ENCODE measurements at places on chromosomes 11 and 22.

GRCh38 chr22:42446151-42446550, 13.9 kb upstream of the NFAM1 start:
- H3K27me3 ChIP-seq = no peaks in the 10 kb centered on the region
- H3K27ac ChIP-seq = no peak overlapping the region
- H3K4me3 ChIP-seq = no peak overlapping the region
- DNase-seq = no peak

- no peak overlapping the region for H3K27ac ChIP-seq
- H3K4me3 ChIP-seq = no peak overlapping the region
- no peaks in the 10 kb centered on the region for H3K4me1 ChIP-seq
- DNase-seq = no peak
Measured at GRCh38 chr11:80856066-80856465, 1415.2 kb upstream of the TENM4 start.

DNA sequence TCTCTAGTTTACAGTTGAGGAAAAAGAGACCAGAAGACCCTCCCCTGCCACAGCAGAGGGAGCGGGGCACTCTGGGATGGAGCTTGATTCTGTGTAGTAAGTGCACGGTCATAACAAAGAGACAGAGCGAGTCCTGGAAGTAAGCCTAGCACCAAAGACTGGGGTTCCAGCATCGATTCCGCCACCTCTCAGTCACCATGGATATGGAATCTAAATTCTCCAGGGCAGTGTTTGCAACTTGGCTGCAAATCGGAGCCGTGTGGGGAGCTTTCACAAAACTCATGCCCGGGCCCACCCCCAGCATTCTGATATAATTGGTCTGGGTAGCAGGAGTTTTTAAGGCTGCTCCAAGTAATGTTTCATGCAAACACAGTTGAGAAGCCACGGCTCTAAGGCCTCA, 129.5 kb upstream of the OPCML start:
- H3K27ac ChIP-seq = no peak overlapping the region
- H3K36me3 ChIP-seq = no peaks in the 10 kb centered on the region
- H3K4me1 ChIP-seq = no peaks in the 10 kb centered on the region
- H3K27me3 ChIP-seq = no peaks in the 10 kb centered on the region
- DNase-seq = no peak

DNA sequence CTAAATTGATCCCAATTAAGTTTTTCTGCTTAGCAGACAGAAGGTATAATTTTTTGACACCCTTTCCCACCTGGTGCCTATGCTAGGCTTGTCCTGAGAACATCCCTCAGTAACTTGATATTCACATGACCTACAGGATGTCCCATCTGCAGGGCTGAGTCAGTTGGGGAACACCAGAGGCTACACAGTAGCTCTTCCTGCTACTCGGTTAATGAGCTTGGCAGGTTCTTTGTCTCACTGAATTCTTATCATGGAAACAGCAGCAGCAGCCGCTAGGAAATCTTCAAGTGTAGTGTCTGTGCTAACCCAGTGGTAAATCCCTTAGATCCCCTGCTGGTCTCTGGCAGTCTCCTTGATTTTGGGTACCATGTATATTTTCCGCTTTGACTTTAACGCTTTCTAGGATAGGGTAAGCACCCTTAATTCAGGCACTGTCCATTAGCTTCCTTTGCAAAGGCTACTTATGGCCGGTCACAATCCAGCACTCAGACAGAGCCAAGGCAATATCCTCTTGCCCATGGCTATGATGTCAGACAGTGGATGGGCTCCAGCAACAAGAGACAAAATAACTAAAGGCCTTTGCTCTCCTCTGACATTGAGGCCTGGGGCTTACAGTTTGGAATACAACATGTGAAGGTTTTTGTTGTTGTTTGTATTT, 8.5 kb downstream of the MRPL16 start:
- H3K27me3 ChIP-seq = no peaks in the 10 kb centered on the region
- no peaks in the 10 kb centered on the region for H3K4me1 ChIP-seq
- H3K4me3 ChIP-seq = no peak overlapping the region
- DNase-seq = no peak
- H3K27ac ChIP-seq = no peak overlapping the region
- peaks cover 18% of the 10 kb centered on the region for H3K36me3 ChIP-seq

DNA sequence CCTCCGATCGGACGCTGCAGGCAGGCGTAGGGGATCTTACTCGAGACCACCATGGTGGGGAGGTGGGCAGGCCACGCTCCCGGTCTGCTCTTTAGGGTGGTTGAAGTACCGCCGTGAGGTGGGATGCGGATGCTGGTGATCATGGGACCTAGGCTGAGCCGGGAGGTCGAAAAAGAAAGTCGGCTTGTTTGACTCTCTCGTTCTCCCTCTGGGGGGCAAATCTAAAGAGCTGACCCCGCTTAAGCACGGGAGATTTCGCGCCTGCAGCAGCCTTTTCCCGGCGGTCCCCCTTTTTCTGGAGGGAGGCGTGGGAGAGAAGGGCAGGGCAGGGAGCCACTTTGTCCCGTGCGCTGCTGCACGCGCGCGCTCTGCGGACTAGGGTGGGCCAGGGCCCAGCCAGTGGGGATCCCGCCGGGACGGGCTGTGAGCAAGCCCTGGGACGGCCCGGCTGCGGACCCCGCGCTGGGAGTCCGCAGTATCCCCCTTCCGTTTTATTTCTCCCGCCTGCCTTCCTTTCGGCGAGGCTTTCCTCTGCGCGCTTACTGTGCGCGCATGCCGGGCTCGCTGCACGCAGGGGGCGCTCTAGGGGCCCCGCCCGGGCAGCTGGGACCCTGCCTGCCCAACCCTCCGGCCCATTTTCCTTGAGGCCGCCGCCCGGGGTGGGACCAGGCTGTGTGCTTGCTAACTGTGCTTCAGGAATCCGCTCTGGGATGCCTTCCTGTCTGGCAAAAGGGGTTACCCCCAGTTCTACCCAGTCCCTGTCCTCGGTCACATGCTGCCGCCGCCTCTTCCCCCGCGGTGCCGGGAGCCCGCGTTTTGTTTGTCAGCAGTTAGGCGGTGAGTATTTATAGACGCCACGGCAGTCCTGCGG, 81.0 kb downstream of the PRR5L start:
- no peaks in the 10 kb centered on the region for H3K36me3 ChIP-seq
- peaks cover 20% of the 10 kb centered on the region for H3K4me1 ChIP-seq
- H3K4me3 ChIP-seq = peak overlapping the region; percentile 57
- no peak overlapping the region for H3K27ac ChIP-seq
- peak; percentile 43 for DNase-seq

- no peak for DNase-seq
- H3K27me3 ChIP-seq = no peaks in the 10 kb centered on the region
- H3K27ac ChIP-seq = no peak overlapping the region
Measured at GRCh38 chr11:19832086-19832750, 119.6 kb downstream of the NAV2 start.

GRCh38 chr11:109511598-109511997, 89.6 kb downstream of the C11orf87 start:
- no peaks in the 10 kb centered on the region for H3K36me3 ChIP-seq
- no peak overlapping the region for H3K27ac ChIP-seq
- peaks cover 10% of the 10 kb centered on the region for H3K4me1 ChIP-seq
- H3K27me3 ChIP-seq = no peaks in the 10 kb centered on the region

DNA sequence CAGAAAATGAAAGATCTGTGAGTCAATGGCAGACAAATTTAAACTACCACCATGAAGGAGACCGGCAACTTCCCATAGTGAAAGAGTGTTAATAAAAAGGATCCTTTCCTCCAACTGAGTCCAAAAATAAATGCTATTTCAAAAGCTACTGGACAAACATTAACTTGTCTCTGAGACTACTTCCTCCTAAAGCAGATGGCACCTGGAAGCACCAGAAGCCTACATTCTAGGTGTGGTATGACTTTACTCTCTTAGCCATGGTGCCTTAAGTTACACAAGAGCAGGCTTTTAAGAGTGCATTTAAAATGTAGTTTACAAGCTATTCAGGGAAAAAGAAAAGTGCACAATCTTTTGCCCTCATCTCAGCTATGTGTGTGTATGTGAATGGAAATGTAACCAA, 2.5 kb downstream of the ARHGAP32 start:
- peaks cover 11% of the 10 kb centered on the region for H3K27me3 ChIP-seq
- no peaks in the 10 kb centered on the region for H3K4me1 ChIP-seq
- no peak for DNase-seq
- no peak overlapping the region for H3K4me3 ChIP-seq
- H3K36me3 ChIP-seq = no peaks in the 10 kb centered on the region

DNA sequence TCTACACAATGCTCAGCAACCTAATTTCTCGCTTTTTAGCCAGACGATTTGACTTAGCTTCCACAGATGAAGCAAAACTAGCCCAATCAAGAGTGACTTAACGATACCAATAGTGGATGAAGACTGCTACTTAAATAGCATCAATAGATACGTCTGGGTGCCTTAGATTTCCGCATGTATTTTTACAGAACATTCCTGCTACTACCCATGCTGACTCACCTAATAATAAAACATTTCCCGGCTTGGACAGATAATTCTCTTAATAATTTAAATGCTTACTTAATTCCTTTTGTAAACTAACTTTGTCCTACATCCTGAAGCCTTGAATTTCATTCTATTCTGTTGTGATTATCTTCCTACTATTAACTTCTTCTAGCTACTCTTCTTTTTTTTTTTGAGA, 5.2 kb upstream of the LAYN start:
- H3K4me1 ChIP-seq = no peaks in the 10 kb centered on the region
- H3K27me3 ChIP-seq = peaks cover 16% of the 10 kb centered on the region
- H3K4me3 ChIP-seq = no peak overlapping the region
- H3K27ac ChIP-seq = no peak overlapping the region

GRCh38 chr11:71548716-71549151, 514 bp downstream of the KRTAP5-9 start:
- H3K4me3 ChIP-seq = no peak overlapping the region
- H3K36me3 ChIP-seq = no peaks in the 10 kb centered on the region
- no peaks in the 10 kb centered on the region for H3K4me1 ChIP-seq

DNA sequence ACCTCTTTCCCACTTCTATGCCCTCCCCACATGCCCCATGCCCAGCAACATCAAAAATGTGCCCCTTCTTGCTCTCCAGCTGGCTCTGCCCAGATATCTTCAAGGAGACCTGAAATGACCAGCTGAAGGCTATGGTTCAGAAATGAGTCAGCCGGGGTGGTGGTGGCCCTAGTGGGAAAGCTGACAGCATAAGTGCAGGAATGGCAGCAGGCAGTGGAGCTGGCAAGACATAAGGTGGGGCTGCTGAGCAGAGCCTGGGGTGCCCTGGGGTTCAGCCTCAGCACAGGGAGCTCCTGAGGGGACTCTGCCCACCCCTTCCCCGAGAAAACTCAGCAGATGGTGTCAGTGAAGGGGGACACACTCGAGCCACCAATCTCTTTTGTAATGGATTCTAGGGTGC, 593.4 kb downstream of the BUD13 start:
- no peaks in the 10 kb centered on the region for H3K36me3 ChIP-seq
- no peak overlapping the region for H3K27ac ChIP-seq
- peaks cover 14% of the 10 kb centered on the region for H3K27me3 ChIP-seq
- H3K4me3 ChIP-seq = no peak overlapping the region
- no peak for DNase-seq
- no peaks in the 10 kb centered on the region for H3K4me1 ChIP-seq

DNA sequence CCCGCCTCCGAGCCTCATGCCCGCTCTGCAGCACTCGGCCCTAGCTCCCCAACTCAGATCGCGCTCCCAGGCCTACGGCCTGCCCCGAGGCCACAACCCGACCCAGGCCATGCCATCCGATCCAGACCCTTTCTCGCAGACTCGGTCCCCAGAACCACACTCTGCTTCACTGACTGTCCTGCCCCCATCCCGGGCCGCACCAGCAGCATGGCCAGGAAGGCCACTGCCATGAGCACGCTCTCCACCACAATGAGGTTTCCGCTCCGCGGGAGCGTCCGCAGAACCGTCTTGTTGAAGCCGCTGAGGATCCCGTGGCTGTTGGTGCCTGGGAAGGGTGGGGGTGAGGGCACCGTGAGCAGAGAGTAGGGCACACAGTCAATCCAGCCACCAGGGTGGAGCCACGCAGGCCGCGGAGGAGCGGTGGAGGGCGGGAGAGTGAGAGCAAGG, 6.4 kb downstream of the UNC93B1 start:
- no peak overlapping the region for H3K4me3 ChIP-seq
- DNase-seq = no peak
- no peaks in the 10 kb centered on the region for H3K27me3 ChIP-seq
- no peaks in the 10 kb centered on the region for H3K36me3 ChIP-seq
- no peak overlapping the region for H3K27ac ChIP-seq
- H3K4me1 ChIP-seq = 0 out of 2 replicates have a peak, but pooled peaks cover 3% of the 10 kb centered on the region

GRCh38 chr11:12125609-12126149, 15.3 kb downstream of the MICAL2 start:
- no peaks in the 10 kb centered on the region for H3K36me3 ChIP-seq
- no peak overlapping the region for H3K4me3 ChIP-seq
- H3K27ac ChIP-seq = no peak overlapping the region
- H3K27me3 ChIP-seq = no peaks in the 10 kb centered on the region

- H3K27ac ChIP-seq = no peak overlapping the region
- no peak for DNase-seq
- no peaks in the 10 kb centered on the region for H3K27me3 ChIP-seq
- H3K4me3 ChIP-seq = no peak overlapping the region
- H3K36me3 ChIP-seq = no peaks in the 10 kb centered on the region
Measured at GRCh38 chr11:88418508-88418907, 81.0 kb upstream of the CTSC start.

- no peak overlapping the region for H3K4me3 ChIP-seq
- peaks cover 58% of the 10 kb centered on the region for H3K4me1 ChIP-seq
- no peak overlapping the region for H3K27ac ChIP-seq
- no peak for DNase-seq
- peaks cover 95% of the 10 kb centered on the region for H3K36me3 ChIP-seq
- H3K27me3 ChIP-seq = no peaks in the 10 kb centered on the region
Measured at GRCh38 chr22:31339148-31339832, 6.9 kb downstream of the PATZ1 start.

DNA sequence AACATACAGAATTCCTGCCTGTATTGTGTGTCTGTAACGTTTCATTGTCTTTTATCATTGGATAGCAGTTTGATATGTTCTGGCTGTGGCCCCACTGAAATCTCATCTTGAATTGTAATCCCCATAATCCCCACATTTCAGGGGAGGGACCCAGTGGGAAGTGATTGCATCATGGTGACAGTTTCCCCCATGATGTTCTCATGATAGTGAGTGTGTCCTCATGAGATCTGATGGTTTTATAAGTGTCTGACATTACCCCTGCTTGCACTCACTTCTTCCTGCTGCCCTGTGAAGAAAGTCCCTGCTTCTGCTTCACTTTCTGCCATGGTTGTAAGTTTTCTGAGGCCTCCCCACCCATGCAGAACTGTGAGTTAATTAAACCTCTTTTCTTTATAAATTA, 19.6 kb upstream of the MTMR2 start:
- H3K4me3 ChIP-seq = no peak overlapping the region
- H3K36me3 ChIP-seq = no peaks in the 10 kb centered on the region

DNA sequence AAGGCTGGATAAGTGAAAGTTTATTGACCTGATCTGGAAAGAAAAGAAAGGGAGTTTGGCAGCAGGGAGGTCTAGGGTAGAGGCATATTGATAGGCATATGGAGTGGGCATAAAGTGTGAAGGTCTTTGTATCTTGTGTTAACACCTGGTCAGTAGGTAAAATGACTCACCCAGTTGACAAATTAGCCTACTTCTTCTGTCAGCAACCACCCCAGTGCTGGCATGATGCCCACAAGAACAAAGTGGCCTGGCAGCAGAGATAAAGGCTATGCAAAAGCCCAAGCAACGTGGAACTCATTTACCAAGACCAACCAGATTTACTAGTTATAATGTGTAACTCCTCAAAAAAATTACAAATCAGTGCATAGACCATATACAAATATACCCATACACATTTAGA, 4.9 kb downstream of the OR10A3 start:
- no peaks in the 10 kb centered on the region for H3K36me3 ChIP-seq
- no peak overlapping the region for H3K4me3 ChIP-seq
- peaks cover 3% of the 10 kb centered on the region for H3K27me3 ChIP-seq
- no peak overlapping the region for H3K27ac ChIP-seq
